Activated naive CD8-positive, alpha-beta T cell treated with anti-CD3 and anti-CD28 coated beads, Interleukin-2, amount 10 ng/mL, durations not matched to agents 7 days and 5 days (primary cell): ENCODE measurements at places on chromosomes 7 and 10. TPM values are rescaled to one million over a fixed set of nuclear protein-coding genes. Genes with fewer than 3 reads are reported as not detected.

DNA sequence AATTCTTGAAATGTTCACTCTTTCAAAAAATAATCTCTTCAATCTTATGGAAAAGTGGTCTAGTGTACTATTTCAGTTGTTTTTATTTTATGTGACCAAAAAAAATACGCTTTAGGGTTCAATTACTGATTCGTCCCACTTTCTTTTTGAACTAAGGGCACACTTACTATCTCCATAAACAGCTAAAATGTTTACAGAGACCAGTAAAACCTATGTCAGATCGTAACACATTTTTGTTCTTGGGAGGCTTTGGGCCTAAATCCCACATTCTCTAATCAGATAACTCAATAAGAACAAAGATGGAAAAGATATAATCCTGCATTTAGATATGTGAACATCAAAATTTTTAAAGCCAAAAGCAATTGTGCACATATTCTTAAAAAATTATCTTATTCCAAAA, 29.8 kb upstream of the EPC1 start:
- no peak for DNase-seq

- DNase-seq = no peak
Measured at GRCh38 chr10:84432891-84433290, 104.5 kb downstream of the CCSER2 start.

DNA sequence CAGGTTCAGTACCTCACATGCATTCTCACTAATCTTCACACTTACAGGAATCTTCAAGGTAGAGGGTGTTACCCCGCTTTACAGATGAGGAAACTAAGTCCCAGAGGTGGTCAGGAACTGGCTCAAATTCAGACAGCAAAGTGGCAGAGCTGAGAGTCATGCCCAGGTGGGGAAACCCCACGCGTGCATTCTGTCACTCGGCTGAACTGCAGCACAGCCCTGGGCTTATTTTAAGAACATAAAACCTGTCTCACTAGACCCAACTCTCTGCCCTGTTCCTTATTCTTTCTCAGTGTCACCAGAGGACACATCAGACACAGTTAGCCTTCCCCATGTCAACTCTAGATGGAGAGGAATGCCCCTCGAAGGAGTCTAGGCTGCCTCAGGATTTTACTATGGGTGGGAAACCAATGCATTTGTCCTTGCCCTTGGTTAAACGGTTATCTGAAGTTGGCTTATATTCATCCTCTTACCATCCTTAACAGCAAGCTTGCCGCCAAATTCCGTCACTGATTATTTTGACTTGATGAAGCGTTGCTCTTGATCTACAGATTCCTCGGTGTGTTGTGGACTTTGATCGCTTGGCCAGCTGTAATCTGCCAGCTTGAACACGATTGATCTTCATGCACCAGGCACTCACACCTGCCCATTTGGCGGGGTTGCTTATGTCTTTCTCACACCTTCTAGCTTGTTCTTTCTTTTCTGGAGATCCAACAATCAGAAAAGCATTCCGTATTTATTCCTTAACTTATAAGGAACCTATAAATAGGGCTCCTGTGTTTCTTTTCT, 627.9 kb downstream of the SDK1 start:
- DNase-seq = no peak

DNA sequence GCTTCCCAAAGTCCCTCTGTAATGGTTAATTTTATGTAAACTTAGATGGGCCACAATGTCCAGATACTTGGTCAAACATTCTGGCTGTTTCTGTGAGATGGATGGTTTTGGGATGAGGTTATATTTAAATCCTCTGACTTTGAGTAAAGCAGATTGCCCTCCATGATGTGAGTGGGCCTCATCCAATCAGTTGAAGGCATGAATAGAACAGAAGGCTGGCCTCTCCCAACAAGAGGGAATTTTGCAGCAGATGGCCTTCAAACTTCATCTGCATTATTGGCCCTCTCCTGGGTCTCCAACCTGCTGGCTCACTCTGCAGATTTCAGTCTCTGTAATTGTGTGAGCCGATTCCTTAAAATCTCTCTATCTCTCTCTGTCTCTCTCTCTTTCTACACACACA, 362.3 kb downstream of the GRID1 start:
- DNase-seq = no peak

The IFIT1B gene
- not detected for total RNA-seq

DNA sequence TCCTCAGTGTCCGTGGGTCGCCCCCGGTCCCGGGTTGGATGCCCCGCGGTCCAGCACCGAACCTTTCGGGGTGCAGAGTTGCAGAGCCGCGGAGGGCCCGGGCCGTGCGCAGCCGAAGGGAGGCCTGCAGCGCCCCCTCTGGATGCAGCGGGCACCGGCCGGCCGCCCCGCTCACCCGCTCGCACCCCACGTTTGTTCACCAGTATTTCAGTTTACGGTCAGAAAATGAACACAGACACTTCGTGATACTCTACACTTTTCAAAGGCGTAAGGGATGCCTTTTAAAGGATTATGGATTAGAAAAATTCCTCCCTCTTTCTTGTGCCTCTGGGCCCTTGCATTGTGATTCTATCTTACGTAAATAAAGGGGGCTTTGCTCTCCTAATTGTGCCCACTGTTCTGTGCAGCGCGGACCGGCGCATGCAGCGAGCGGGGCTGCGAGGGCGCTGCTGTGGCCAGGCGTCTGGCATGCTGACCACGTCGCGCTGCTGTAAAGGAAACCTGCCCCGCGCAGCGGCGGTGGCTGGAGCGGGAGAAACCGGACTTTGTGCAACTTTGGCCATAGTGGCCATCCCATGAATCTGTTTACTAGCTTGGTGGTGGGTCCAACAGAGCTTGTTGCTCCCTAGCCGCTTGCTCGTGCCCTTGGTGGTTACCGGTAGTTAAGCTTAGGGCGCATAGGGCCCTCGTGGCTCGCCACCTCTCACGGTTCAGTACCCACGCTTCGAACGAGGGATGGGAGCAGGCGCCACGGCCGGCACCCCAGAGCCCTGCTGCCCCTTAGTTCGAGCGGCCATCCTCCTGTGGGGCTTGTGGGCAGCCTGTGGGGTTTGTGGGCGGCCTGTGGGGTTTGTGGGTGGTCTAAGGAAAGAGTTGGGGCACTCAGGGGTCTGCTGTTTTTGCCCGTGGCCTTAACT, 739 bp upstream of the MEST start:
- DNase-seq = peak; percentile 74

The MEIG1 gene
- total RNA-seq = 0.78 TPM

The ELFN1 gene
- not detected for total RNA-seq

DNA sequence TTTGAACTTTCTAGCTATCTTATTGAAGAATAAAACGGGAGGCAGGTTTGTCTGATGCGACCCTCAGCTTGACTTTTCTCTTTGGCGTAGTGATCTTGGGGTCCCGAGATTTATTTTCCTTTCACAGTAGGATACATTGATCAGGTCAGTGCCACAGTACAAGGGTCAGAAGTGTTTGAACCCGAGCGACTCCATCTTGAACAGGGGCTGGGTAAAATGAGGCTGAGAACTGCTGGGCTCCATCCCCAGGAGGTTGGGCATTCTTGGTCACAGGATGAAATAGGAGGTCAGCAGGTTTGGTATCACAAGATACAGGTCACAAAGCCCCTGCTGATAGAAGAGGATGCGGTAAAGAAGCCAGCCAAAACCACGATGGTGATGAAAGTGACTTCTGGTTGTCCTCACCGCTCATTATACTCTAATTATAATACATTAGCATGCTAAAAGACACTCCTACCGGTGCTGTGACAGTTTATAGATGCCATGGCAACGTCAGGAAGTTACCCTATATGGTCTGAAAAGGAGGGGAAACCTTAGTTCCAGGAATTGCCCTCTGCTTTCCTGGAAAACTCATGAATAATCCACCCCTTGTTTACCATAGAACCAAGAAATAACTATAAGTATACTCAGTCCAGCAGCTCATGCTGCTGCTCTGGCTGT, 3.0 kb upstream of the TECPR1 start:
- no peak for DNase-seq

DNA sequence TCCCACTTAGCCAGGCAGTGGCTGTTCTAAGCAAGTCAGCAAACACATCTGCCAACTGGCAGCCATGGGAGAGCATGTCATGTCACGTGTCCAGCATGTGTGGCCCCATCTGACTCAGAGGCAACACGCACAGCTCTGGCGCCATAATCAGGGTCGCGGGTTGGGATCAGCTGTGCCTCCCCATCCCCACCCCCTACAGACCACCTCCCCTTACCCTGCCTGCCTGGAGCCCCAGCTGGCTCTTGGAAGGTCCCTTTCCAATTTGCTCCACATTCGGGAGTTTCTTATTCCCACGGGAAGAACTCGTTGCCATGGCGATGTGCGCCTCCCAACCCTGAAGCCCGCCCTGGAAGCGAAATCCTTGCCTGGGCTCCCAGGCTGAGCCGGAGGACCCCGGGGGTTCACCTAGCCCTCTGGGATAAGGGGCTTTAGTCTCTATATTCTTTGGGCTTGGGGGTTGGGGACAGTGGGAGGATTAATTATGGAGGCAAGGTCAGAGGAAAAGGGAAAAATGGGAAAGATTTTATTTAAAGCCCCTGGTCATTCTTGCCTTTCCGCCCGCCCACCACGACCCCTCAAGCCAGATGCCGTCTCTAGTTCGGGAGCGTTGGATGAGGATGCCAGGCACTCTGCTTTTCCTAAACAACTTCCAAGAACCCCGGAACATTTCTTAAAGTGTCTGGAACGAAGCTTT, 283.7 kb downstream of the ZEB1 start:
- no peak for DNase-seq

- DNase-seq = no peak
Measured at GRCh38 chr7:34361663-34362250, 296.3 kb upstream of the NPSR1 start.

DNA sequence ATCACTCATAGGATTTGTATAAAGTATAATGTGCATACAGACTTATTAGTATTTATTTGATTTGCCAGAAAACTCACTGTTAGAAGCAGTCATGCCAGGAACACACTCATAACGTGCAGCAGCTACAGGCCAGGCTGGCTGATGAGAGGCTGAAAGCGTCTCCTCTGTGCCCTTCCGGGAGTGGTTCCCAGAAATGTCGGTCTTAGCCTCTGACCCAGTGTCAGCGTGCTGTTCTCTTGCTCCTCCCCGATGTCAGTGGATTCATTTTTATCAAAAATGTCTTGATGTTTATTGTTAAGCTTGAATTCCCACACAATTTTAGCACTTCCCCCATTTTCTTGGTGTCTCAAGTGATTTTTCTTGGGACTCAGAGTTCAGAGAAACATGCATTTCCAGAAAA, 33.3 kb upstream of the GARS1 start:
- no peak for DNase-seq

DNA sequence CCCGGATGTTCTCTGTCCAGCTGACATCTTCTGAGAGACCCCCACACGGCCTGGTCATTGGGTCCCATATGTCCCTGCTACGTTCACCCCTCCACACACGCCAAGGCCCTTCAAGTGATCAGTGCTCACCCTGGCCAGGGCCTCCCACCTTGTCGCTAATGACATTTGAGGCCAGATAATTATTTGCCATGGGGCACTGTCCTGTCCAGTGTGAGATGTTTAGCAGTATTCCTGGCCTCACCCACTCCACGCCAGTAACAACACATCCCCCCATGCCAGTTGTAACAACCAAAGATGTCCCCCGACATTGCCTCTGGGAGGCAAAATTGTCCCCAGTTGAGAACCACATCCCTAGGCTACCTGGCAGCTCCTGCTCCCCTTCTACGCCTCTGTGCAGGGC, 49.9 kb upstream of the NANOS1 start:
- no peak for DNase-seq

The CALD1 gene
- not detected for total RNA-seq

DNA sequence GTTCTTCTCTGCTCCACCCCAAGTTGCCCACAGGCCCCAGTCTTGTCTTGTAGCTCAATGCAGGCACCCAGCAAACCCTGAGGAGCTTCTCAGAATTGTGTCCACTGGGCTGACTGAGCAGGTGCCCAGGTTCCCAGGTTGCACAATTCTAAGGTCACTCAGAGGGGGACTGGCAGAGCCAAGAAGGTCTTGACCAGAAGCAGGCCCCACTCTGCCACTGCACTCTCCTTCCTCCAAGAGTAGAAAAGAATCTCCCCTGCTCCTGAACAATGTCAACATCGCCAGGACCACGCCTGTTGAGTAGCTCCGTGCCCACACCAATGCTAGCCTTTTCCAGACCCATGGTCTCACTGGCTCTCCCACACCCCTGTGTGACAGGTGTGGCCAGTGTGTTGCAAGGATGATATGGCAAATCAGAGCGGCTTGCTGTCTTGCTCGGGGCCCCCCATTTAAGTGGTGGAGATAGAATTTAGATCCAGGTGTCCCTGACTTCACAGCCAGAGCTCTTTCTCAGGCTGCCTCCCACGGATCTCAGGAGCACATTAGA, 577 bp downstream of the LRRC18 start:
- no peak for DNase-seq

GRCh38 chr7:96061009-96061408, 260.9 kb downstream of the SLC25A13 start:
- DNase-seq = no peak

- DNase-seq = no peak
Measured at GRCh38 chr7:65004575-65004974, 1.9 kb downstream of the ERV3-1 start.
